ENCODE measurements at places on chromosomes 11 and 22.

DNA sequence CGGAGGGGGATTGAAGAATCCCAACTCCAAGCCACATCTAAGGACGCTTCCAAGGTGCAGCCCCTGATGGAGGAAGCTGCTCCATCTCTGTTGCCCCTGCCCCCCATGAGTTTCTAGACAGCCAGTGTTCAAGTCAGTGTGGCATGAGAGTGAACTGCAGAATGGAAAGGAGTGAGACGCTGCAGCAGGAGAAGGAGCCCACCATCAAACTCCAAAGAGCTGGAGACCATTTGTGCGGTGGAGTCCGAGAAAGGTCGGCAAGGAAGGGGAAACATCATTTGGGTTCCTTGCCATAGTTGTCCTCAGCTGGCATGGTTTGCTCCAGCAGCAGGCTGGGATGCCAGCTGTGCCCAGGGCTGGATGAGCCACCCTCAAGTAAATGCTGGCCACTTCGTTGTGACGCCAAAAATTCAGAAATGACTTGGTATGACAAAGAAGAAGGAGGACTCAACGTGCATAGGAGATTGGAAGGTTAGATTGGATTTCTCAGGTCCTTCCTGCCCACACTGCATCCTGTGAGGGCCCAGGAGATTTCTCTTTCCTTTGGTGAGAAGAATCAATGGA lies 16.4 kb downstream of the APOL2 start:
- DNase-seq, result no peak

- no peak for DNase-seq
Observed at GRCh38 chr22:17732251-17732854, 41.9 kb downstream of the BID start.

DNA sequence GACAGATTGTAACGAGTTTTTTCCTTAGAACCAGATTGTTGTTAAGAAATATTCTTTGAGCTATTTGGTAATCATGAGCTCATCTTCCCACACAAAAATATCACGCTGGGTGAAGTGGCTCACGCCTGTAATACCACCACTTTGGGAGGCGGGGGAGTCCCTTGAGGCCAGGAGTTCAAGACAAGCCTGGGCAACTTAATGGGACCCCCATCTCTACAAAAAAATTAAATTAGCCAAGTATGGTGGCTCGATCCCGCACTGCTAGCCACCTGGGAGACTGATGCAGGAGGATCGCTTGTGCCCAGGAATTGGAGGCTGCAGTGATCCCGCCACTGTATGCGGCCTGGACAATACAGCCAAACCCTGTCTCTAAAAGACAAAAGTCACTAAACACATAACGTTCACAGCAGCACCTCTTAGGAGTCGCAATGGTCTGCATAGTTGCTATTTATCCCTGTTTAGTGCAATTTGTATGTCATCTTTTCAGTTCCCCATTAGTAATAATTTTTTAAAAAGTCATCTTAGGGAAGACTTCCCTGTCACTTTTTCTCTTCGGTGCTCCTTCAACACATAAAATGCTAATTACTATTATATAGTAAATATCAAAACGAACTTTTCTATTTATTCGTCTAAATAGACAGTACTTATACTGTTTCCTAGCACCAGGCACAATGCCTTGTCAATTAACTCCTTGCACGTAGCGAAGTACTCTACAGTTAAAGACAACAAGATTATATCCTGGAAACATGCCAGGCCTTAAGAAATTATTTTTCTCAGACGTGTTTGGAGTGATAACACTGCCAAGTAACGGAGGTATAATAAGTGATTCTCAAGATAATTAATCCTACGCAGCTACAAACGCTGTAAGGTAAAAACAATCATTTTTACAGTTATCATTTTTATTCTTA lies 1.1 kb downstream of the ST13 start:
- DNase-seq, result peak; percentile 60

DNA sequence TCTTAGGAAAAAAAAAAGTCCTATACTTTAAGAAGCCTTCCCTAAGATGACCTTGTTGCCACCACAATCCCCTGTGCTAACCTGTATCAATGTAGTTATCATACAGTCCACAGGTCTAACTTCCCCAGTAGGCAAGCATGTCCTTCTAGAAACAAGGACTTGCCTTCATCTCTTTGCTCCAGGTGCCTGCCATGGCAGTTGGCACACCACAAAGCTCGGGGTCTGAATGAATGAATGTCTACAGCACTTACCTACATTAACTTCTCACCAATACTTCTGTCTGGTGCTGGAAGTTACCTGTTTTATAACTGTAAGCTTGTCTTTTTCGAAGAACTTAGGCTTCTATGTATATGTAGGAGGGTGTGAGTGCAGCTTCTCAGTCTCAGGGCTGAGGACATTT lies 23.4 kb downstream of the CLPB start:
- no peak for DNase-seq

DNA sequence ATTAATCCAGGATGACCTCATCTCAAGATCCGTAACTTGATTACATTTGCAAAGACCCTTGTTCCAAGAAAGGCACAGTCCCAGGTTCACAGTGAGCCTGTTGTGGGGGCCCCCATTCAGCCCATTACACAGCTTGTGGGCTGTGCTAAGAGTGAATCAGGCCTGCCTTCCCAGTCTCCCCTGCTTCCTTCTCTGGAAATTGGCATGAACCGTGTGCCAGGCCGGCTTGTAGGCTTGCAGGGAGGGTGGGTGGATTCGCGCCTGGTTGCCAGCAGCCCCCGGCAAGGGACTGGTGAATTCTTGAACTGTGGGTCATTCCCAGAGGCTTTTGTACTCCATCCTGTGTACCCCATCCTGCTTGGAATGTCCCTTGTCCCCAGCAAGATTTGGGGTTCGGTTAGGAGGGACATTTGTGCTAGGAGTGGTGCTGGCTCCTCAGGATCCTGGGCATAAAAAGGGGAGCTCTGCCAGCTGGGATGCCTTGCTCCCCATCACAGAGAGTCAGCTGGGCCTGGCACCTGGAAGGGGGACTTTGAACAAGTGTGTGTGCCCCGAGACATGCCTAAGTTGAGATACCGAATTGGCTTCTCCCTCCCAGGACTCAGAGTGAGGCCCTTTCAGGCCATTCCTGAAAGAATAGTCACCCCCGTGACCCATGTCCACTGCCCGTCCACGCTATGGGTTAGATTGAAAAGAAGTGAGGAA lies 818.2 kb downstream of the BRD1 start:
- no peak for DNase-seq

DNA sequence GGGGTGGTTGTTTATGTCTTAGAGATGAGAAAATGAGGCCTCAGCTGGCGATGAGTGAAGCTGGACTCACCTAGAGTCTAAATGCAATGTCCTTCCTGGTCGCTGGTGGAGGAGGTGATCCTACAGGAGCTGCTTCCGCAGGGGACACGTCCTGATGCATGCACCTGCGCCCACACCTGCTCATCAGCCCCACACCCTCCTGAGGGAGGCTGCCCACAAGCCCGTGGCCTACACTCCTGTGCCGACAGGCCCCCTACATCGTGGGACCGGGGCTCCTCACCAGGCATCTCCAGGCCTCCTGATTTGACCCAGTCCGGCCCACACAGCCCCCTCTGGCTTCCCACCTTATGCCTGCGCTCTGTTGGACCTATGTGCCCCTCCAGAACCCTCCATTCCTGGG lies 857.2 kb downstream of the TBC1D22A start:
- DNase-seq, result no peak

GRCh38 chr22:17281440-17281841 lies 62.2 kb upstream of the ADA2 start:
- DNase-seq, result no peak

- no peak for DNase-seq
Observed at GRCh38 chr22:44495629-44496028, 2.4 kb downstream of the RTL6 start.

DNA sequence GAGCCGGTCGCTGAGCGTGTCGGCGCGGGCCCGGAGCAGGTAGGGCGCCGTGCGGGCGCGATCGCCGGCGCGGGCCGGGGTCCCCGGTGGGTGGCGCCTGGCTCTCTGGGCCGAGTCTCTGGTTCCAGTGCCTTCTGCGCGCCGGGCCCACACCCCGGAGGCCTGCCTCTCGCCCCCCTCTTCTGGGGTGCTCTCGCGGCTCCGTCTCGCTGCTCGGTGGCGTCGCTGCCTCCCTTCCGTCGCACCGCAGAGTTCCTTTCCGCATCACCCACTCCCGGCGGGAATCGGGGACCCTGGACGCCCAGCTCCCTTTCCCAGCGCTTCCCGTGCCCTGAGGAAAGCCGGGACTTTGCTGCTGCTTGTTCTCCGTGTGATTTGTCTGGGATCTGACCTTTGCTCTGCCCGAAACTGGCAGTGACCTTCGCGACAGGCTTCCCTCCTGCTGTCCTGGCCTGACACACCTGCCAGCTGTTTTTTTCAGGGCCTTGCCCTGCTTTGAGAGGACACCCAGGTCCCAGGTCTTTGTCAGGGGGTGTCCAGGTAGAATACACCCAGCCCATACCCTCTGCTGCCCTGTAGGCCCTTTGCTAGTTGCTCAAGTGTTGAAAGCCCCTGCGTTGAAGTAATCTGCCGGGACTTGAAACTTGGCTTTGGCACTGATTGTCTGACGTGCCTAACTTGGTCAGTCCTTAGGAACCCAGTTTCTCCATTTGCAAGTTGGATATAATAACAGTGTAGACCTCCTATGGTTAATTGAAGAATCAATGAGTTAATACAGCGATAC lies 711 bp downstream of the FDX1 start:
- peak; percentile 33 for DNase-seq

DNA sequence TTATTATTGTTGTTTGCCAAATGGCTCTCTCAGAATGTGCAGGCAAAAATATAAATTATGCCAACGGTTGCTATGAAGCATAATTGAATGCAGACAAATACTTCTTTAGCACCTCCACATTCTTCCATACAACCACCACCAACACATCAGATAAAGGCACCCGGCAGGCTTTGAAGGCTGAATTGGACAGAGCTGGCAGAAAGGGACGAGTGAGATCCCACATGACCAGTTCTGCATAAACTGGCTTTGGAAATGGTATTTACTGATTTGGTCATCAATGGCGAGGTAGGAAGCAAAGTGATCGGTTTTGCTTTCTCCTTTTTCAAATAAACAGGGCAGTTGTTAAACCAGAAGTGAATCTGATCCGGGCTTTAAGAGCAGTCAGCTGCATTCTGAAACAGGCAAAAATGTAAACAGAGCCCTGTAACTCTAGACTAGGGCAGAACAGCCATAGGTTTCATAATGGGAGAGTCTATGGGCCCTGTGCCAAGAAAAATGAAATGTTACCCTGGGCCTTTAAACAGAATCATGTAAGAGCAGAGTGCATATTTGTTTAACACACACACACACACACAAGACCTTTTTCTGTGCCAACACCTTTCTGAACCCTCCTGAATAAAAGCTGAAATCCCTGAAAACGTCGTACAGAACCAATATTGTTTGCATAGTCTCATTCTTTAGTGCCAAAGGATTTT lies 97.7 kb downstream of the MPPED2 start:
- DNase-seq, result peak; percentile 36

- DNase-seq, result no peak
Observed at GRCh38 chr11:64069401-64070313, 33.9 kb downstream of the FLRT1 start.

- no peak for DNase-seq
Observed at GRCh38 chr11:73946798-73947458, 3.9 kb upstream of the DNAJB13 start.

DNA sequence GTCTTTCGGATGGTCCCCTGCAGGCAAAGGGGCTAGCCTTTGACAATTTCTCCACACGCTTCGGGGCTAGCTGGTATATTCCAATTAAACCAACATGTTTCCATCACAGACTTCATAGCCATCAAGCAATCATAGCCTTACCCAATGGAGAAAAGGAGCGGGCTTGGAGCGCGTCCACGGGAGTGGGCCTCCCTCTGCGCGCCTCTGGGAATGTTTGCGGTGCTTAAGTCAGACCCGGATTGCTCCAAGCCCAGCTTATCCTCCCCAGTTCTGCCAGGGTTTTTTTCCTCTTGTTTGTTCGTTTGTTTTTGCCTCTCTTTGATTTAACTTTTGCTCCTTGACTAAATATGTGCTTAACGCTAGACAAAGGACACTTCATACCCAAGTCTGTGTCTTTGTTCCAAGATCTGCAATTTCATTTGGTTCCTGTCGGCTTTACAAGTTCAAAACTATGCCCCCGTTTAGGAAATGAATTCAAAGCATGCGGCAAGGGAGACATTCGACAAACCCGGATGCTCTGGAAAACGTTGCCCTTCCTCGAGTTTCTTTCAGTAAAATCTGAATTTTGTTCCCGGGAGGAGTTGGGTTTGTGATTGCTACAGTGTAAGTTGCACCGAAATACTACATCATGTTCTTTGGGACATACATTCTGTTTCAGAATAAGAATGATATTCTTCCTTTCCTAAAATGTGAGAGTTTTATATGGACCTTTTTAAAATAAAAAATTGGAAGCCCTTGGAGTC lies 1.0 kb upstream of the GLB1L2 start:
- DNase-seq, result no peak

- DNase-seq, result no peak
Observed at GRCh38 chr22:49393526-49393925, 434.1 kb downstream of the BRD1 start.

- no peak for DNase-seq
Observed at GRCh38 chr11:111796696-111797095, 30.5 kb upstream of the PPP2R1B start.

DNA sequence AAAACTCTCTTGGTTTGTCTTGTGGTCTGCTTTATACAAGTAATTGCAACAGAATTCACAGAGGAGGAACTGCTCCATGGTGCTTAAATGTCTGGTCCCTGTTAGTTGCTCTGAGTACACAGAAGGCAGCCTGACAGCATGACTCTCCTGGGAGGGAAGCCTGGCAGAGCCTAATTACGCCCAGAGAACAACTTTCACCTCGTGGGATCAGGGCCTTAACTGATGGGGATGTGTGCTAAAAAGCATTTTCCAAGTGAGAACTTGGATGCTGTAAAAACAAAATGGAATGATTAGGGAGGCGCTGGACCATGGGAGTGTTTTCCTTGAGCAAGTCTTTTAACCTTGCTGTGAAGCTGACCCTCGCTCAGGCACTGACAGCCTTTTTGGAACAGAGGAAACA lies 154.0 kb upstream of the TENM4 start:
- DNase-seq, result no peak

GRCh38 chr11:5808500-5809121 lies at the start of gene OR52N2:
Gene OR52N2 (plus strand): TSS chr11:5808924. CDS start chr11:5820336, 11,412 bp downstream.
- peak; percentile 81 for DNase-seq

GRCh38 chr22:39012533-39013511 lies 1.2 kb upstream of the APOBEC3C start:
- DNase-seq, result peak; percentile 21

DNA sequence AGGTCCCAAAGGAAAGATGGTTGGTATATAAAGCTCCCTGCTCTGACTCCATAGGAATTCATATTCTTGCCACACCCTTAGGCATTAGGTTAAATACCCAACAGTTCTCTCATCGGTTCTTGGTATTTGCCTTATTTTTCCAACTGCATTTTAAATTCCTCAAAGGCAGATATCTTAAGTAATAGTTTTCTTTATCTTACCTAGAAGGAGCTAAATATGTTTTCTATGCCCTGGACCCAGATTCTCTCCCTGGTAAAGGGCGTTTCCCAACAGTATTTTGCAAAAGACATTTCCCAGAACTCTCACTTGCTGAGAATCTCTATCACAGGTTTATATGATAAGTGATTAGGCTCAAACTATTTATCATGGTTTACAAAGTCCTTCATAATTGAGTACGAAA lies 158.6 kb upstream of the BDNF start:
- DNase-seq, result no peak

GRCh38 chr11:115279813-115280761 lies 224.1 kb downstream of the CADM1 start:
- DNase-seq, result peak; percentile 14

GRCh38 chr22:26354707-26355106 lies 74.4 kb upstream of the ASPHD2 start:
- no peak for DNase-seq

GRCh38 chr11:72647882-72648281 lies 26.3 kb downstream of the PDE2A start:
- no peak for DNase-seq

Measured in cardiac muscle cell (in vitro differentiated cells and primary cell).